ENCODE measurements at places on chromosomes 1 and 21.

DNA sequence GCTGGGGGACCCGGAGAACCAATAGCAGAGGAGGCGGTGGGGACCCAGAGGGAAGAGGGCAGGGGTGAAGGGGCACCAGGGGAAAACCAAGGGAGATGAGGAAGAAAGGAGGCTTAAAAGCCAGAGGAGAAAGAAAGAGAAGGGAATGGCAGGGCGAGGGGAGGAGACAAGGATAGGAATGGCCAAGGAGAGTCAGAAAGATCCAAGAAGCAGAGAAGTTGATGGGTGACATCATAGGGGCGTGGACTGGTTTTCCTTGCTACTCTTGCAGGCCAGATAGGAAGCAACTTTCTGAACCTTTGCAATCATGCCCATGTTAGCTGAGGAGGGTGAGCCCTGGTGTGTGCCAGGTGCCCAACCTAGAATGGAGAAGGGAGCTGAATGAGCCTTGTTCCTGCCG lies 5.4 kb downstream of the NPR1 start:
- DNase-seq = no peak

- DNase-seq = no peak
These were observed 163.3 kb downstream of the BRINP2 start for GRCh38 chr1:177333936-177334595.

- no peak for DNase-seq
These were observed 6.4 kb downstream of the CASZ1 start for GRCh38 chr1:10789803-10790702.

DNA sequence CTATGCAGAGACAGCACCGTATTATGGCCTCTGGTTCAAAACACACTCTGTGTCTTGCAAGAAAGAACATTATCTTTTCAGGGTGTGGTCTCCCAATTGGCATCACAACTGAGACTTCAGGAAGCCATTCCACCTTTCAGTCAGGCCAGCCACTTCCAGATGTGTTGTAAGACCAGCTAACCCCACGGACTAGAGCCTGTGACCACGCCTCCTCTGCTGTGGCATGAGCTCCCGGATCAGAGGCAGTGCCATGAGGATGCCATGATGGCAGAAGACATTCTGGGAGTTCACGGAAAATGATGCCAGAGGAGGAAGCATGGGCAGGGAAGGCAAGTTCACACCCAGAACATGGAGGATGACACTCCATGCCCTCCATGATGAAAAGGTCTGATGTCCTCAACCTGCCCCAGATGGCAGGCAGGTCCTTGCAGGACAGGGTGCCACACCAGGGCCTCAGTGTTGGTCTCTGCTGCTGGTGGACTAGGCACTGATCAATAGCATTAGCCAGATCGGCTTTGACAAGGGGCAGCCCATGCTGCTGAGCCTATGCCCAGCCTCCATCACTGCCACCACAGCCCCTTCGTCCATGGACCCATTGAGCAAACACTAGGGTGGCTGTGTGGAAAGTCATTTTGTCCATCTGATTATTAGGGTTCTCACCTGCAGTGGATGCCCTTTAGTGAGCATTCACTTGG lies 341.6 kb downstream of the MATN1 start:
- no peak for DNase-seq

GRCh38 chr1:86015375-86015774 lies 141.2 kb downstream of the COL24A1 start:
- DNase-seq = no peak

GRCh38 chr1:151618470-151618869 lies 6.6 kb downstream of the SNX27 start:
- DNase-seq = no peak

- DNase-seq = no peak
These were observed 141.0 kb downstream of the FOXD2 start for GRCh38 chr1:47578721-47579419.

- no peak for DNase-seq
These were observed 388.7 kb downstream of the USH2A start for GRCh38 chr1:216034506-216034905.

DNA sequence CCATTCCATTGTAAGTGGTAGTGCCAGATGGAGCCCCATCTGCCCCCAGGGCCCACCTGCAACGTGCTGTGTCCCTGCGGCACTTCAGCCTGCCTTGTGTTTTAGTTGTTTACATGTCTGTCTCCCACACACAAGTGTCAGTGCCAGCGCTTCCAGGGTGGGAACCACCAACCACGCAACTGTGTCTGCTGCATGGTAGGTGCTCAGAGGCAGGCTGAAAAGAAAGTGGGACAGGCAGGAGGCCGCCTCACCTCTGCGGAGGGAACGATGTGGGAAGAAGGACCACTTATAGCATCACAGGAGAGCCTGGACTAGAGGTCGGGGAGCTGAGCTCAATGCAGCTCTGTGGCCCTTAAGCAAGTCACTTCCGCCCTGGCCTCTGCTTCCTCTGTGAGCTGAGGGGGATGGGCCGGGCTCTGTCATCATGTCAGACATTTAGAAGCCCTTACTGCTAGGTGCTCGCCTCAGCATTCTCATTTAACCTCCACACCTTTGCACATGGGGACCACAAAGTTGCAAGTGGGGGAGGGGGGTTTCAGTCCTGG lies 17.9 kb downstream of the SLC9A1 start:
- no peak for DNase-seq

GRCh38 chr1:65067491-65068201 lies 80.4 kb upstream of the AK4 start:
- DNase-seq = peak; percentile 45

GRCh38 chr21:43602266-43603232 lies 56.7 kb downstream of the HSF2BP start:
- no peak for DNase-seq

- no peak for DNase-seq
These were observed 153.8 kb downstream of the MRPL39 start for GRCh38 chr21:25453524-25453923.

- DNase-seq = no peak
These were observed 16.7 kb upstream of the ZYG11A start for GRCh38 chr1:52825868-52826267.

GRCh38 chr1:77506771-77507170 lies 175.7 kb downstream of the ZZZ3 start:
- DNase-seq = no peak

All from LNCaP clone FGC (cell line).